HCT116 (cell line): ENCODE measurements at places on chromosomes 2 and 18.

- H3K4me3 ChIP-seq = no peak overlapping the region
- DNase-seq = peak; percentile 68
- peaks cover 13% of the 10 kb centered on the region for H3K4me1 ChIP-seq
- H3K27ac ChIP-seq = no peak overlapping the region
- no peaks in the 10 kb centered on the region for H3K27me3 ChIP-seq
- no peaks in the 10 kb centered on the region for H3K36me3 ChIP-seq
Observed at GRCh38 chr2:206915121-206915520, 24.2 kb upstream of the CPO start.

GRCh38 chr18:35267161-35267651 lies 22.8 kb downstream of the ZSCAN30 start:
- no peak overlapping the region for H3K27ac ChIP-seq
- H3K27me3 ChIP-seq = no peaks in the 10 kb centered on the region
- no peaks in the 10 kb centered on the region for H3K36me3 ChIP-seq
- H3K4me3 ChIP-seq = no peak overlapping the region
- no peaks in the 10 kb centered on the region for H3K4me1 ChIP-seq

GRCh38 chr2:38409156-38410102 lies 32.4 kb upstream of the ATL2 start:
- H3K27me3 ChIP-seq = no peaks in the 10 kb centered on the region
- no peak for DNase-seq
- no peak overlapping the region for H3K27ac ChIP-seq

DNA sequence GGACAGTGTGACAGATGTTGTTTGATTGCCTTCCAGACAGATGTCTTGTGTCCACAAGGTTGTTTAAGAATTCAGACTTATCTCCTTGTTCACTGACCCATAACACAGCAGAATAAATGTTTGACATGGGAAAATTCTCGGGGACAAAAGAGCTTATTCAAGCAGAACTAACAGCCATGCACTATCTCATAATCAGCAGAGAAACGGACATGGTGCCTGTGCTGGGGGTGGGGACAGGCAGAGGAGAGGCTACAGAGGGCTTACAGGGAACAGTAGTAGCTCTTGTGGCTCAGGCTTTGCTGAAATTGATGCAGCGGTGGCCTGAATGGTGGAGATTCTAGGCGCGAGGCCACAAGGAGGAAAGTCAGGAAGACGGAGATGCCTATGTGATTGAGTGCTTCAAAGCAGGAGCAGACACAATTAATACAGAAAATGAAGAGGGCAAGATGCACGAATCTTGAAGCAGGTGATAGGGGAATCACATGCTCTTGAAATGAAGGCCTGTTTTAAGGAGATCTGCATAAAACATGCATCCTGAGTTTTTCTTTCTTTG lies 62.0 kb upstream of the CAB39 start:
- no peaks in the 10 kb centered on the region for H3K4me1 ChIP-seq
- no peak overlapping the region for H3K27ac ChIP-seq
- no peak overlapping the region for H3K4me3 ChIP-seq
- no peaks in the 10 kb centered on the region for H3K36me3 ChIP-seq
- DNase-seq = no peak

DNA sequence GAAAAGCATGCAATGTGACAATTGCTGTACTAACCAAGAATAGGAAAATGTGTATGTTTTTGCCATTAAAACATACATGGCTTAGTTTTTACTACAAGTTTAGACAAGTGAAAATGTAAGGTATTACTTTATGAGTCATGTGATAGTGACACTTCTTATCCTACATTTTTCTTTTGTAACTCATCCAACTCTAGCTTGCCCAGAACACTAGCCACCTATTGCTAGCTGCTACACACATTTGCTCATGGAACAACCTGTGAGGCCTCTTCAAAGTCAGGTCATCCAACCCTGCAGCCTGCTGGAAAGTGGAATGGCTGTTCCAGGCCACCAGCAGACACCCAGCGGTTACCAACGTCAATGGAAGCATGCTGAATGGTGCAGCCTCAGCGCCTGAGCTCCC lies 1043.9 kb downstream of the TMEM182 start:
- no peak for DNase-seq
- no peak overlapping the region for H3K27ac ChIP-seq
- H3K36me3 ChIP-seq = no peaks in the 10 kb centered on the region
- no peaks in the 10 kb centered on the region for H3K4me1 ChIP-seq
- no peak overlapping the region for H3K4me3 ChIP-seq

DNA sequence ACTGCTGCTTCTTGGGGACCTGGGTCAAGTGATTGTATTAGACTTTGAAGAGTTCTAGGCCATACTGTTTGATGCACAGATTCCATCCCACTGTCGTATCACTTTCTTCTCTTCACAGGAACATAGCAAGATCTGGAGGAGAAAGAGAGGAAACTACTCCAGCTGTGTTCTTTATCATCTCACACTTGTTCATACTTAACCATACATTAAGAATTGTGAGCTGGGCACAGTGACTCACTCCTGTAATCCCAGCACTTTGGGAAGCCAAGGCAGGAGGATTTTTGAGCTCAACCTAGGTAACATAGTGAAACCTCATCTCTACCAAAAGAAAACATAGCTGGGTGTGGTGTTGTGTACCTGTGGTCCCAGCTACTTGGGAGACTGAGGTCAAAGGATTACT lies 111.7 kb downstream of the PARD3B start:
- H3K36me3 ChIP-seq = no peaks in the 10 kb centered on the region
- no peak overlapping the region for H3K4me3 ChIP-seq
- H3K27me3 ChIP-seq = no peaks in the 10 kb centered on the region
- DNase-seq = no peak

GRCh38 chr2:88167740-88168139 lies 2.4 kb upstream of the THNSL2 start:
- no peaks in the 10 kb centered on the region for H3K36me3 ChIP-seq
- no peaks in the 10 kb centered on the region for H3K27me3 ChIP-seq
- no peak for DNase-seq

GRCh38 chr18:21281603-21282002 lies 39.6 kb downstream of the GREB1L start:
- no peaks in the 10 kb centered on the region for H3K36me3 ChIP-seq
- H3K4me1 ChIP-seq = no peaks in the 10 kb centered on the region
- no peaks in the 10 kb centered on the region for H3K27me3 ChIP-seq
- DNase-seq = no peak

DNA sequence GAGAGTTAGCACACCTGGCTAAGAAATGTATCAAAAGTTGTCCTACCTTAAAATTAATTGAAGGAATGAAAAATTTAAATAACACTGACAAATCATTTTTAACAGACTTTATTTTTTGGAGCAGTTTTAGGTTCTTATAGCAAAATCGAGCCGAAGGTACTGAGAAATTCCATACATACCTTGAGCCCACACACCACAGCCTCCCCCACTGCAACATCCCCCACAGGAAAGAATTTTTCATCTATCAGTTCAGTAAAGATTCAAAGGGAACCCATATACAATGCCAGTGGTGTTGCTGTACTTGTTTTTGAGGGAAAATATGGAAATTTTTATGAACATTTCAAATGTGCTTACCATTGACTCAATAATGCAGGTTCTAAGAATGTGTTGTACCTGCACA lies 169.8 kb upstream of the HS6ST1 start:
- no peak overlapping the region for H3K4me3 ChIP-seq
- DNase-seq = no peak
- no peak overlapping the region for H3K27ac ChIP-seq
- H3K27me3 ChIP-seq = 0 out of 2 replicates have a peak, but pooled peaks cover 9% of the 10 kb centered on the region

- H3K27me3 ChIP-seq = peaks cover 3% of the 10 kb centered on the region; the same call in 1 of the 2 replicates
- no peak overlapping the region for H3K27ac ChIP-seq
- H3K4me1 ChIP-seq = no peaks in the 10 kb centered on the region
- H3K4me3 ChIP-seq = no peak overlapping the region
- no peaks in the 10 kb centered on the region for H3K36me3 ChIP-seq
Observed at GRCh38 chr18:13486686-13487085, 239.7 kb downstream of the FAM210A start.

DNA sequence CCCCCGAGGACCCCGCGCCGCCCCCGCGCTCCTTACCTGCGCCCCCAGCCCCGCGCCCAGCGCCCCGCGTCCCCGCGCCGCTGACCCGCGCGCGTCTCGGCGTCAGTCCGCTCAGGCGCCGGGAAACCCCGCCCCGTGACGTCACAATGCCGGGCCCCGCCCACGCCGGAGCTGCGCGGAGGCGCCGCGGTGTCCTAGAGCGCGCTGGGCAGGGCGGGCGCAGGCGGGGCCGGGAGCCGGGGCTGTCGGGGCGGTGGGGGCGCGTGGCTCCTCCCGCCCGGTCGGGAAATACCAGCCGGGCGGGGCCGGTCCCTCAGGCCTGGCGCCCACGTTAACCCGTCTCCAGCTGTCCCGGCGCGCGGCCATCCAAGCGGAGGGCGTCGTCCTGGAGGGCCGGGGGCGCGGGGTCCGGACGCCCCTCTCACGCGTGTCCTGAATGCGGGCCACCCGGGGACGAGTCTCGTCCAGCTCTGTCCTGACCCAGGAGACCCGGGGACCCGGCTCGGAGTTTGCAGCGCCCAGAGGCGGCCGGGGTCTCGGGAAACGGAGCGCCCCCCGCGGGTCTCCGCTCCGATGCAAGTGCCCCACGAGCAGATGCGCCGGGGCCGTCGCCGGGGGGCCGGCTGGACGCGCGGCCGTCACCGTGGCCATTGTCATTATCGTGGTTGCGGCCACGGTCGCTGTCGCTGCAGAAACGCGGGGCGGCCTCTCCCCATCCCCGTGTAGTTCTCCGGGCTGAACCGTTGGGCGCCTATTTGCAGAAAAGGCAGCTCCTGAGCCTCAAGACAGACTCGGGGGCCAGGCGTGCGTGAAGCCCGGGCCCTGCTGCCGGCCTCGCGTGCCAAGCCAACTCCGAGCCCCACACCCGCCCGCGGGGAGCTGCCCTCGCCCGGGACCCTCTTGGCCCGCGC lies at the start of gene SLC66A2:
Gene SLC66A2, minus strand, starts transcription at position 109 of the 911 bp plus-strand sequence. CDS start 727 bp downstream, outside the sequence.
- H3K27me3 ChIP-seq = no peaks in the 10 kb centered on the region
- DNase-seq = peak; percentile 50
- no peaks in the 10 kb centered on the region for H3K36me3 ChIP-seq
- peak within 1 kb of the TSS; percentile 69; the same call in 1 of the 2 replicates for H3K27ac ChIP-seq

- H3K4me1 ChIP-seq = no peaks in the 10 kb centered on the region
- no peak for DNase-seq
- no peaks in the 10 kb centered on the region for H3K27me3 ChIP-seq
- H3K27ac ChIP-seq = no peak overlapping the region
- H3K4me3 ChIP-seq = no peak overlapping the region
- peaks cover 3% of the 10 kb centered on the region; the same call in 1 of the 2 replicates for H3K36me3 ChIP-seq
Observed at GRCh38 chr2:223916181-223916920, 28.8 kb downstream of the WDFY1 start.

- H3K4me3 ChIP-seq = no peak overlapping the region
- peaks cover 5% of the 10 kb centered on the region; the same call in 1 of the 2 replicates for H3K4me1 ChIP-seq
- H3K27me3 ChIP-seq = no peaks in the 10 kb centered on the region
- no peak for DNase-seq
- no peaks in the 10 kb centered on the region for H3K36me3 ChIP-seq
- no peak overlapping the region; the same call in 1 of the 2 replicates for H3K27ac ChIP-seq
Observed at GRCh38 chr18:48777026-48777743, 173.6 kb downstream of the SMAD7 start.

DNA sequence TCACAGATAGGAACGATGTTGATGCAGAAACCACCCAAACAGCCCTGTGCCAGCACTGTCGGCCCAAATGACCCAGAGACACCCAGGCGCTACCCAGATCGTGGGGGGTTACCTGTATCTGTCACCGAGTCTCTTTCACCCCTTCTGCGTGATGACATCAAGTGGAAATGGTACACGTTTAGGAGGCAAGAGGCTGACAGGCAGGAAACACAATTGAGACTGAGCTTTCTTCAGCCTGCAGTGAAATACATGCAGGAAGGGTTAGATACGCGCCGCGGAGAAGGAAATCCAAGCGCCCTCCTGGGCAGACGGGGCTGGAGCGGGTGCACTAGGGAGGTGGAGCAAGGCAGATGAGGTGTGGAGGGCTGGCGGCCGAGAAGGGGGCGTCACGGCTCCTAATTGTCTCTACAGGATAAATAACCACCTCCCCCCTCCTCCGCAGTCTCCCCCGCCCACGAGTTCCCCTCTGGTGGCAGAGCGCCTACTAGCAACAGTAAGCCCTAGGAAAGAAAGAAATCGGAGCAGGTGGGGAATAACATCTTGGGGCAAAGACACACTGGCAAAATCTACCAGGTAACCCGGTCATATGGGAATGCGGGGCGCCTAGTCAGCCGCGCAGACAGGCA lies at the start of gene RNF152:
Gene RNF152, minus strand, starts transcription at position 325 of the 626 bp plus-strand sequence. CDS start 76,544 bp downstream, outside the sequence.
- peaks cover 15% of the 10 kb centered on the region; the same call in 1 of the 2 replicates for H3K4me1 ChIP-seq
- H3K4me3 ChIP-seq = peak within 1 kb of the TSS; percentile 61
- H3K27me3 ChIP-seq = peaks cover 8% of the 10 kb centered on the region; the same call in 1 of the 2 replicates
- no peak for DNase-seq
- no peaks in the 10 kb centered on the region for H3K36me3 ChIP-seq
- H3K27ac ChIP-seq = no peak within 1 kb of the TSS

GRCh38 chr2:207251573-207252192 lies 85.9 kb upstream of the KLF7 start:
- H3K27me3 ChIP-seq = no peaks in the 10 kb centered on the region
- no peak for DNase-seq
- H3K36me3 ChIP-seq = no peaks in the 10 kb centered on the region
- no peak overlapping the region for H3K27ac ChIP-seq
- H3K4me1 ChIP-seq = no peaks in the 10 kb centered on the region
- no peak overlapping the region for H3K4me3 ChIP-seq

DNA sequence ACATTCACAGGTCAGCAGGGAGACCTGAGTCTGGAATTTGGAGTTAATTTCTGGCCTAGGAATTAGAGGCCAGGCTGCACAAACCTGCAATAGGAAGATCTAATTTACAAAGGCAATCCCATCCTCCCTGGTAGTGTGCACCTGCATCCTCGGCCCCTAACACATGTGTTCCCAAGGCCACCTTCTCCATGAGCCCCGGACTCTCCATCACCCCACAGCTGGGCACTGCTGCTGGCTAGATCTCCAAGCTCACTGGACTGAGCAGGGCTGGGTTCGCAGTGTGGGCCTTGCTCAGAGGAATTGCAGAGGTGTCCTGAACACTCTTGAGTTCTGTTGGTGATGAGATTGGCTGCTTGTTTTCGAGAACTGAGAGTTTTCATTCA lies 162.6 kb upstream of the TWIST2 start:
- H3K4me3 ChIP-seq = no peak overlapping the region
- DNase-seq = no peak
- H3K27ac ChIP-seq = no peak overlapping the region
- no peaks in the 10 kb centered on the region for H3K4me1 ChIP-seq

GRCh38 chr2:234403074-234403473 lies 93.8 kb downstream of the ARL4C start:
- no peaks in the 10 kb centered on the region for H3K27me3 ChIP-seq
- H3K4me1 ChIP-seq = no peaks in the 10 kb centered on the region
- no peaks in the 10 kb centered on the region for H3K36me3 ChIP-seq
- H3K4me3 ChIP-seq = no peak overlapping the region
- no peak overlapping the region for H3K27ac ChIP-seq
